ENCODE measurements at places on chromosomes 5 and 9. TPM values are rescaled to one million over a fixed set of nuclear protein-coding genes. Genes with fewer than 3 reads are reported as not detected.

The DTWD2 gene
- 14.8 TPM for total RNA-seq

The CCDC107 gene
- total RNA-seq: 16.9 TPM

The PRXL2C gene
- total RNA-seq: 23.1 TPM

The CREBRF gene
- 31.0 TPM for total RNA-seq

The SURF6 gene
- 18.9 TPM for total RNA-seq

The RUSC2 gene
- total RNA-seq: 37.5 TPM

DNA sequence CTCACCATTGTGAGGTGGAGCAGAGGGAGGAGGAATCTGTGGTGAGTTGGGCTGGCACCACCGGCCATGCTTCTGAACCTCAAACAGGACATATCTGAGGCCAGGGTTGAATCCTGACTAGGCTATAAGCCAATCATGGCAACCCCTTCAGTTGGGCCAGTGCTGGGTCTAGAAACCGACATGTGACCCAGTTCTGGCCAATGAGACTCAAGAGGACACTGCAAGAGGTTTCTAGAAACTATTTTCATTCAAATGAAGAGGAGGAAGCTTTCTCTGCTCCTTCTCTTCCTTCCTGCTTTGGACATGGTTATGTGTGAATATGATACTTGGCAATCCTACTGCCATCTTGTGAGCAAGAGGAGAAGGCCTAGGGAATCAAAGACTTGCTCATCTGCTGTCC lies 417.7 kb downstream of the SEMA5A start:
- no peak for DNase-seq

DNA sequence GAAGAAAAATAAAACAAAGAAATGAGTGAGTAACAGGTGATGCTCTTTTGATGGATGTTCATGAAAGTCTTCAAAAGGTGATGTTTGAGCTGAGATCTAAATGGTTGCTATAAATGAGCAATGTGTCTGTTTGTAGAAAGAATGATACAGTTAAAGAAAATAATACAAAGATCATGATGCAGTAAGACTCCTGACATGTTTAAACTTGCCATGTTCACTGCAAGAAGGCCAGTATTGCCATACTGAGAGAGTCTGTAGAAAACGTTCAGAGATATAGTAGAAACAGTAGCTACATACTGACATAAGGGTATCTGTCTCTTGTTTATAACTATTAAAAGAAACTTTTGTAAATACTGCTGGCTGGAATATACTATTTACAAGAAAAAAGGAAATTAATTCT lies 1609.2 kb upstream of the ACO1 start:
- DNase-seq: no peak

- peak; percentile 79 for DNase-seq
These were observed 215.6 kb downstream of the ROR2 start for GRCh38 chr9:91734371-91734981.

DNA sequence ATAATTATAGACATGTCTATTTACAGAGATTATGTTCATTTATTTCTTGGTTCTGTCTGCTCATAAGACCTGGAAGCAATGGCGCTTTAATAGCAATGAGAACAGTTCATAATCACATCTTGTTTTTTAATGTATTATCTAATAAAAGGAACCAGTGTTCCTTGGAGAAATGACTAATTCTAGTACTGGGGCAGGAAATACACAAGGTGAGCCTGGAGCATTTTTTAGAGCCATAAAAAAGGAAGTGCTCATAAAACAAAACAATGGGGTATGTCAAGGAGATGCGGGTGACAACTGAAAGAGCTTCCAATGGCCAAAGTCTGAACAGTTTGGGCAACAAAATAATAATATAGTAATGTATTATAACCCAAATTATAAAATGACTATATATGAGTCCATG lies 531.9 kb upstream of the CHD1 start:
- no peak for DNase-seq

GRCh38 chr9:22244139-22245011 lies 202.2 kb upstream of the DMRTA1 start:
- DNase-seq: peak; percentile 45

DNA sequence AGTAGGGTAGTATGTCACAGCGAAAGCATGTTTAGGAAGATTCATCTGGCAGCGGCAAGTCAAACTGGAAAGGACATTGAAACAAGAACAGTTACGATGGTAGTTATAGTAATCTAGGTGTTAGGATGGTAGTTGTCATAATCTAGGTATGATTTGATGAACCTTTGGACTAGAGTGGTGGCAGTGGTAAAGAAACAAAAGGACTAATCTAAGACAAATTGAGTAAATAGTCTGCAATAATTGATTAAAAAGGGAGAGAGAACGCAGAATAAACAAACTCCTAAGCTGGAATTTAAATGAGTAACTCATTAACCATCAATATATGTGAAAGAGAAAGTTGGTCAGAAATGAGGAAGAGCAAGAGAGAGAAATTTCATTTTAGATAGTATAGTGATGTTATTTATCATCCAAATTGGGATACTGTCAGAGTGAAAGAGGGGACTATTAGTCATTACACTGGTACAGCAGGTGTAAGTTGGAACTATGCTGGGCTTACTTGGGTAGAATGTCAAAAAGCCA lies 56.8 kb downstream of the MTREX start:
- no peak for DNase-seq

DNA sequence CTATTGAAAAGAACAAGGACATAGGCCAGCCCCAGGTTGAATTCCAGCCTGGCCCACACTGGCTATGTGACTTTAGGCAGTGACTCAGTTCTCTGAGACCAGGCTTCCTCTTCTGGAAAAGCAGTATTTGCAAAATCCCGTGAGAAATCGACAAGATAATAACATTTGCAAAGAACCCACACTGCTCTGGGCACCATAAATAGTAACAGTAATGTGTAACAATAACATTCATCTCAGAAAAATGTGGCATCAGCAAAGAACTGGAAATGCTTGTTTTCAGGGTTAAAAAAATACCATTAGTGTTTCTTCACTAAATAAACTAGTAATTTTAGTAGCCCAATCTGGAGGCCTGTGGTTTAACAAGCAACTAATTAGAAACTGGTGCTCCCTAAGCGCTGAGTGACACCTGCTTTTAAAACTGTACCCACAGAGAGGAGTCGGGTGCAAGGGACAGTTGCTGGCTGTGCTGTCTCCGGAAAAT lies 148.4 kb downstream of the TTLL11 start:
- DNase-seq: no peak

DNA sequence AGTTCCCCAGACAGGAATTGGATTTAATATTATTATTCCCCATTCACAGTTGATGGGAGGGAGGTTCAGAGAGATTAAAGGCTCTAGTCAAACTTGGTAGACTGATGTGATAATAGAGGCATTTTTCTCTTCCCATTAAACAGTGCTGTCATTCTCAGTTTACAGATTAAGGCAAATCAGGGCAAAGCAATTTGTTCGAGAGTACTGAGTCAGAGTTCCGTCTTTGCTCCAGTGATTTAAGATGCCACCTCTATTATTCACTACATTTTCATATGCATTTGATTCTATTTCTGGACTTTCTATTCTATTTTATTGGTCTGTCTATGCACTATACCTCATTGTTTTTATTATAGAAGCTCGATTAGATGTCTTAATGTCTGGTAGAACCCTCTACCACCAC lies 201.0 kb upstream of the RAI14 start:
- DNase-seq: no peak

- DNase-seq: peak; percentile 71
These were observed 378.9 kb downstream of the KCTD16 start for GRCh38 chr5:144549580-144549979.

Data from tongue (tissue), 3 donors.